MG63 (cell line): ENCODE measurements at places on chromosomes 7 and 10. TPM values are rescaled to one million over a fixed set of nuclear protein-coding genes. Genes with fewer than 3 reads are reported as not detected.
A peak's percentile ranks its signal among the peaks of the same experiment; 100 is the strongest.

DNA sequence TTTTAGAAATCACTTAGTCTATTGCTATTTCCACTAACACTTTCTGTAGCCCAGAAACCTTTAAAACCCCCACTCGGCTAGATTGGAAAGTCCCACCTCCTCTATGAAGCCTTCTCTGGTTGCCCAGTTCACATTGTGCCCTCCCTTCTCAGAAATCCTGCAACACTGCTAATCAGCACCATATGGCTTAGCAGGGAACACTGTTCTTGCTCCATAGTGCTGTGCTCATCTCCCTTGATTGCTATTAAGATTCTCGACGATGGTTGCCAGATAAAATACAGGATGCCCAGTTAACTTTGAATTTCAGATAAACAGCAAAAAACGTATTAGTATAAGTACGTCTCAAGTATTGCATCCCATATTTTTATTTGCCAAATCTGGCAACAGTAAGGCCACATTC is 40.1 kb upstream of the XPNPEP1 start:
- no peak for DNase-seq

The MYOF gene
- total RNA-seq: 69.3 and 75.6 TPM in 2 replicates

DNA sequence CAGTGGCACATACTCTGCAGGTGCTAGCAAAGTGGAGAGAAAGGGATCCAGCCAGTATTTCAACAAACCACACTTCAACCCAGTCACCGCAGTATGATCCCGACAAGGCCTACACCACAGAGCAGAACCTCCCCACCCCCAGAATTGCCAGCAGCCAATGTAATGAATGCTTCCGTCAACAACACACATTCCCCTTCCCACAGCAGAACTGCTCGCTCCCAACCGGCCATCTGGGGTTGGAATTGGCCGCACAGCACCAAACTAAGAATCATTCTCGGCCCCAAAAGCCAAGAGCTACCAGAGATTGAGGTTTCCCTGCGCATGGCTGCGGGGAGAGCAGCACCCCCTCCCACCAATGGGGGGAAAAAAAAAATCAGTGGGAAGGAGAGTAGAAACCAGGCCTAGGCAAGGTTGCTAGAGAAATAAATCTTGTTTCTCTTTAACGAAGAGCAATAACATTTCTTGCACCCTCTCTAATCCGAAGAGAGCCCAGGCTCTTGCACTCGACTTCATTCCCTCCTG is 1.1 kb downstream of the WASL start:
- peak; percentile 75 for DNase-seq

DNA sequence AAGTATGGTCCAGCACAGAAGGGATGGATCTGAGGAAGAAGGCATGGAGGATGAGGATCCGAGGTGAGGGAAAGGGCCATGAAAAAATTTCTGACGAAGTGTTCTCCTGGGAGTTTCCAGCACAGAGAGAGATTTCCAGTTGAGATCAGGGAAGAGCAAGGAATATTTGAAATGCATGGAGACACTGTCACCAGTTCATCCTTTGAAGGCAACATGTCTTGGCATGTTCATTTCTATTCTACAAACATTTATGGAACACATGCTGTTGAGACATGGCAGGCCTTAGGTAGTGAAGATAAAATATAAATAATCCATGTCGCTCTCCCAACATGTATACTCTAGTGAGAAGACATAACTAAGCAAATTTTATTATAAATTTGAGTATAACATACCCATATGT is 234.0 kb upstream of the TCF7L2 start:
- no peak for DNase-seq

GRCh38 chr10:36281831-36282331 is 639.8 kb upstream of the FZD8 start:
- no peak for DNase-seq

GRCh38 chr10:114172776-114173602 is 1.0 kb downstream of the CCDC186 start:
- no peak for DNase-seq

The DNAJB12 gene
- total RNA-seq: 19.3 and 24.4 TPM in 2 replicates
